Dermis microvascular lymphatic vessel endothelial cell (primary cell): ENCODE measurements at places on chromosomes 5 and 9. TPM values are rescaled to one million over a fixed set of nuclear protein-coding genes. Genes with fewer than 3 reads are reported as not detected.

DNA sequence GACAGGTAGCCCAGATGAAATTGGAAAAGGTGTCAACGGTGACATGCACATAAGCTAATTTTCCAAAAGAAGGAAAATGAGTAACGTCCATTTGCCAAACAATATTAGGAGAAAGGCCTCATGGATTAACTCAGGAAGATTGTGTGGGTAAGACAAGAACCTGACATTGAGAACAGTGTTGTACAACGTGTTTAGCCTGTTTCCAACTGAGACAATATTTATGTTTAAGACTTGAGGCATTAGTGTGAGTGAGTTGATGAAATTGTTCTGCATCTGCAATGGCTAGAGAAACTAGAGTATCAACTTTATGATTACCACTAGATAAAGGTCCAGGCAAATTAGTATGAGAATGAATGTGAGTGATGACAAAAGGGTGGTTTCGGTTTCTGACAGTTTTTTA, 191.3 kb upstream of the RAI14 start:
- no peak for DNase-seq

Gene AP3B1
- total RNA-seq = 36.7 and 38.9 TPM in 2 replicates

DNA sequence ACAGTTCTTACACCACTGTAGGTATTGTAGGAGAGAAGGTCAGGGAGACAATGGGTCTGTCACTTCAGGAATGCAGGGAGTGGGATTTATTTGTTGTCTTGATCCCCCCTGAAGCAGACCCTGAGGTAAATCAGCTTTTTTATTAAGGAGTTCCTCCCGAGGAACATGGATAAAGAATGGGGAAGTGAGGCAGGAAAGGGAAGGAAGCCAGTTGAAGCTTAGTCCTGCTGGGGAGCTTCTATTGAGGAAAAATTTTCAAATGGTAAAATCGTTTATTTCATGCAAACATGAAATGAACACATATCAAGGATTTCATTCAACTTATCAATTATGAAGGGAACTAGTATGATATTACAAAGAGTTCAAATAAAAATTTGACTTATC, 318.6 kb upstream of the PIK3R1 start:
- DNase-seq = no peak

GRCh38 chr5:135481387-135481786, 29.2 kb upstream of the TIFAB start:
- no peak for DNase-seq

Gene PTPA
- total RNA-seq = 98.8 and 114 TPM in 2 replicates

DNA sequence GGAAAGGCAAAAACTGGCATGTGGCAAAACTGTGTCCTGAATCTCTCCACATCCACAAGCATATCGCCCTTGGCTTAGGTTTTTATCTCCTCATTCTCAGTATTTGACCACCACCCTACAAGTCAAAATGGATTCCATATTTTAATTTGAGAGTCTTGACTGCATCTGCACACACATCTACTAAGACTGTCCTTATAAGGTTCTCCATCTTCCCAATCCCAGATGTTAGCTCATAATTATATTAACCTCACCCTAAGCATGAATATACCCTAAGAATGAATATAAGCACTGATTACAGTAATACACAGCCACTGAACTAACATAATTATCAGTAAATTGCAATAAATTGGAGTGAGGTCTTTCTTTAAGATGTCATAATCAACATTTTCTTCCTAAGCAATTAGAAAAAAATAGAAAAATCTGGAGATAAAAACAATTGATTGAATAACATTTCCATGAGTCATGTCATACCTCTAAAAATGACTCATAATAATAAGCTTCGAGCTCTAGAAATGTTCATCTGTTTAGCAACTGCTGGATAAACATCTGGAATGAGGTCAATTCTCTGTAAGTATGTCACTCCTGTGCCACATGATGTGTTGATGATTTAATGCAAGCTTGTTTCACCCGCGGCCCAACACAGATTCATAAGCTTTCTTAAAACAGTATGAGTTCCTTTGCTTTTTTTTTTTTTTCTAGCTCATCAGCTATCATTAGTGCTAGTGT, 39.9 kb upstream of the PAM start:
- peak; percentile 66 for DNase-seq

Gene TBC1D2
- 1.4 and 1.8 TPM in 2 replicates for total RNA-seq

DNA sequence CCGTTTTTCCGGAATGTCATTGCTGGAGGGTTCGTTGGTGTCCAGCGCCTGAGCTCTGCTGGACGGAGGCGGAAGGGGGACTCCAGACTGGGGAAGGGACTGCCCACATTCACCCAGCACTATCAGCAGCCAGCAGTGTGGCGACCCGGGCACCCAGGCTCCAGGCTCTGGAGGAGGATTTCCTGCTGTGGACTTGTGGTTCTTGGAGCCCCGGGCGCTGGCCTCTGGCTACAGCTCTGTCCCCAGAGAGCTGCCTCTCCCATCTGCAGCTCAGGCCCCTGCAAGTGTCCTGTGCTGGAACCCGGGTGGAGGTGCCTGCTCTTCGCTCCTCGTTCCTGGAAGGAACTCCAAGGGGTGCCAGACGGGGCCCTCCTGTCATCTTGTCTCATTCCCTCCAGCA, 152.6 kb downstream of the RGS3 start:
- DNase-seq = peak; percentile 19

DNA sequence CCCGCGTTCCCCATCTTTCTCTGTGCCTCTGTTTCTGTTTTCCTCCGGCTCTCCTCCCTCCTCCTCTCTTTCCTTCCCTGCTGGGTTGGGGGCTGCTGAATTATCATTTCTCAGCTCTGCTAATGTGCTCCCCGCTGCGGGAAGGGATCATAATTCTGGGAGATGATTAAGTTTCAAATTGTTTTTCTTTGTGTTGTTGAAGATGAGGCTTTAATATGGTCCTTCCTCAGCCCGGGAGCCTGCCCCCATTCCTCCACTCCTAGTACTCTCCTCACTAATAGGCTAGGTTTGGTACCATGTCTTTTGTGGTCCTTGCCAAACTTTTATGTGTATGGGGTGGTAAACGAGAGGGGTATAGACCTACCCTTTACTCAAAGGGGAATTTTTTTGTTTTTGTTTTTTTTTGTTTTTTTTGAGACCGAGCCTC, 5.7 kb upstream of the PCDH1 start:
- no peak for DNase-seq

Gene PCDHA9
- total RNA-seq = under 0.01 TPM in 2 replicates

Gene ENDOG
- 24.6 and 29.5 TPM in 2 replicates for total RNA-seq

- no peak for DNase-seq
Observed at GRCh38 chr9:37512437-37512836, 26.7 kb downstream of the POLR1E start.

GRCh38 chr9:129254566-129255287, 76.7 kb upstream of the IER5L start:
- no peak for DNase-seq

- no peak for DNase-seq
Observed at GRCh38 chr9:131971482-131972074, 108.1 kb downstream of the MED27 start.

- no peak for DNase-seq
Observed at GRCh38 chr5:27875148-27875547, 836.8 kb upstream of the CDH9 start.

- DNase-seq = no peak
Observed at GRCh38 chr9:27442464-27442863, 81.6 kb upstream of the IFNK start.
